NCI-H446 (cell line): ENCODE measurements at places on chromosomes 1 and 21.

GRCh38 chr1:59230622-59231021 lies 66.3 kb upstream of the FGGY start:
- DNase-seq, result peak; percentile 82

- no peak for DNase-seq
Measured at GRCh38 chr1:65372557-65372956, 47.9 kb upstream of the LEPR start.

GRCh38 chr1:166630369-166630768 lies 208.9 kb upstream of the POGK start:
- no peak for DNase-seq

DNA sequence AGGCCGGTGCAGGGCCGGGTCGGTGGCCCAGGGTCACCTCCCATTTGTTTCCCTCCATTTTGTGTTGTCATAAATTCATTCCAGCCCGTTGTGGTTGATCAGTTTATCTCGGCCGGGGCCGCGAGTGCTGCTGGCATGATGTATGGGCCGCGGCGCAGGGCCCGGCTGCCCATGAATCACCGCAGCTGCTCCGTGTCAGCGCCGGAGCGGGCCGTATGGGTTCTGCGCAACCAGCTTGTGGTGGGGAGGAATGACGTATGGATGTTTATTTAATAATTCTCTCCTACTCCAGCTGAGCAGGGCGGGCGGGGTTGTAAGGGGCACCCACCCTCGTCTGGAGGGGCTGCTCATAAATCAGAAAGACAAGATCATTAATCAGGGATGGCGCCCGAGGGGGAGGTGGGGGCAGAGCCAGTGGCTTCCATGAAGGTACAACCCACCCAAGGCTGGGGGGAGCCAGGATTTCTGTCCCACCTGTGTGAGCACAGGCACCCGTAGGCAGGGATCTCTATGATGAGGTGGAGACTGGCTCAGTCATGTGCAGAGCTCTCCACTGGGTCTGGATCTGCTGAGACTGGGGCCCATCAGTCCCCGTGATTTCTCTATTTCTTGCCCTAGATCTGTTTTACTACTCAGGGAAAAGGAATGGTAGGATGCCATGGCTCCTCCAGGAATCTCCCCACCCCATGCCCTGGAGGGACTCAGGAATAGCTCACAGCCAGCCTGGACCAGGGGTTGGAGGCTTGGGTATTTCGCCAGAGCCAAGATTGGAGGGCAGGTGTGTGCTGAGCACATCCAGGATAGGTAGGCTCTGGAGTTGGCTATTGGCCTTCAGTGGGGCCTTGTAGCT lies 27.8 kb downstream of the TMEM53 start:
- DNase-seq, result no peak

DNA sequence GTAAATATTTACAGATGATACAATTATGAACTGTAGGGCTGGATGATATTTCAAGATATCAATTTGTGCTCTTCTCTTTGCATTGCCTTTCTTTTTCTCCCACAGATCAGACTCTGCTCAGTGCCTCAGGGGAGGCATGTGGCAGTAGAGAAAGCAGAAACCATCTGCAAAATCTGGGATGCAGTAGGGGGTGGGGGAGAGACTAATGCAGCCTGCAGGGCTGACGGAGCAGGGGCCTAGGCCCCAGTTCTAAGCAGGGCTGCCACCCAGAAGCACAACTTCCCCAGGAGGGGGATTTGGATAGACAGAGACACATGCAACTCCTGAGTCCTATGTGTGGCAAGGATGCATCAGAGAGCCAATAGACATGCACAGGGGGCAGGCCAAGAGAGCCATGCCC lies 511.6 kb downstream of the SMYD3 start:
- peak; percentile 12 for DNase-seq

DNA sequence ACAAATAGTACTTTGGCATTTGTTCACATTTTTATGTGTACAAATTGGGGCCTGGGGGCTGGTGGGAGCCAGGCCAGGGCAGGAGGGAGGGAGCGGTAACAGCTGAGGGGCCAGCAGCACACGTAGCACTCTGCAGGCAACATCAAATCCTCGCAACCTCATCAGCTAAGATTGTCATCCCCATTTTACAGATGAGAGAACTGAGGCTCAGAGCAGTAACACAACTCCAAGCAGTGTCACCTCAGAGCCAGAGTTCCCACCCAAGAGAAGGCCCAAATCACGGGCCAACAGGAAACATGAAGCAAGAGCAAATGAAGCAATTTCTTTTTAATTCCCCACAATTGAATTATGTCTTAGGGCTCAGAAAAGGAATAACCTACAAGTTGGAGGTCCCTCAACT lies 14.1 kb downstream of the IFFO2 start:
- DNase-seq, result no peak

GRCh38 chr1:53120659-53121058 lies 21.8 kb downstream of the SLC1A7 start:
- no peak for DNase-seq

- no peak for DNase-seq
Measured at GRCh38 chr1:19955534-19956170, 23.8 kb downstream of the PLA2G2A start.

- no peak for DNase-seq
Measured at GRCh38 chr1:88462096-88462487, 222.0 kb upstream of the PKN2 start.

DNA sequence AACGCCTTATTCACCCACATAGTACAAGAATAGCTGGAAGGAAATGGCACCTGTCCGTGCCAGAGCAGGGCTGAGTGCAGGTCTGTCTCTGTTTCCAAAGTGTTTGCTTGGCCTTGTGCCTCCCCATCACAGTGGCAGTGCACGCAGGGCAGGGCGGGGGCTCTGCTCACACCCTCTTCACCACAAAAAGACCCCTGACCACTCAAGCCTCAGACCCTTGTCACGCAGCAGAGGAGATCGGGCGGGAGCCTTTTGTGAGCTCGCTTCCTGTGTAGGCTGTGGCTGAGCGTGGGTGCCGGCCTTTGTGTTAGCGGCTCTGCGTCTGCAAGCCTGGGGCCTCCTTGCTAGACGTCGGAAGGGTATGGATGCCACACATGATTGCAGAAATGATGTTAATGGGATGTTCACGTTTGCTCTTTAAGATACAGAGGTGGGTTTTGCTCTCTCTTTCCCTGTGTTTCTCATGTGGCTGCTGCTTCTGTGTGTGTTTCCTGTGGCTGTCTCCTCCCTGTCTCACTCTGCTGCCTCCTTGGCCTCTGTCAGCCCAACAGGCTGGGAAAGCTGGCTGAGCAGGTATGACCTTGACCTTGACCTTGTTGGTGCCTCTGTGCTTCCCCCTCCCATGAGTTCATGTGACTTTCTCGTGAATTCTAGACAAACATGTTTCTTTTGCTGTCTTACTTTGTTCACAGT lies 45.4 kb downstream of the S100B start:
- DNase-seq, result no peak

DNA sequence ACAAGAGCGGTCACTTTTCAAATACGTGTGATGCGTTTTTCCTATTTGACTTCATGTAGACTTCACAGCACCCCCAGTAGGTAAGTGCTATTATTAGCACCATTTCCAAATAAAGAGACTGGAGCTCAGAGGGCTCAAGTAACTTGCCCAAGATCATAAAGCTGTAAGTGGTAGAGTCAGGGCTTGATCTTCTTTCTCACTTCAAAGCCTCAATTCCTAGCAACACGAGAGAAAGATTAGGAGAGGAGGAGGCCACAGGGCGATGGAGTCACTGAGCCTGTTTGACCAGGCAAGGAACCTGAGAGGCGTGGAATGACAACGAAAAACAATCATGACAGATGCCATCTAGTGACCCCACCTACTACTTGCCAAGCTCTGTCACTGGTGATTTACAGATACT lies 181.0 kb downstream of the FOXD2 start:
- DNase-seq, result no peak

GRCh38 chr1:51551848-51552296 lies 32.8 kb upstream of the EPS15 start:
- no peak for DNase-seq

DNA sequence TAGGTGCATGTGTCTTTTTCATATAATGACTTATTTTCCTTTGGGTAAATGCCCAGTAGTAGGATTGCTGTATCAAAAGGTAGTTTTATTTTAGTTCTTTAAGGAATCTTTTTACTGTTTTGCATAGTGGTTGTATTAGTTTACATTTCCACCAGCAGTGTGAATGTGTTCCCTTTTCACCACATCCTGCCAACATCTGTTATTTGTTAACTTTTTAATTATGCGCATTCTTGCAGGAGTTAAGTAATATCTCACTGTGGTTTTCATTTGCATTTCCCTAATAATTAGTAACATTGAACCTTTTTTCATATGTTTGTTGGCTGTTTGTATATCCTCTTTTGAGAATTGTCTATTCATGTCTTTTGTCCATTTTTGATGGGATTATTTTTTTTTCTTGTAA lies 1761.9 kb downstream of the PLA2G4A start:
- no peak for DNase-seq
